Stimulated activated CD4-positive, alpha-beta T cell treated with anti-CD3 and anti-CD28 coated beads, Interleukin-1b, Interleukin-23, amount 100 ng/mL, for 1 hour (primary cell): ENCODE measurements at places on chromosomes 2 and 18.

- DNase-seq = no peak
These were observed 190.4 kb downstream of the MC4R start for GRCh38 chr18:60182223-60182622.

- DNase-seq = no peak
These were observed 2.0 kb upstream of the ZC3H6 start for GRCh38 chr2:112273349-112273748.

- no peak for DNase-seq
These were observed 157.2 kb downstream of the FMNL2 start for GRCh38 chr2:152492131-152492530.

DNA sequence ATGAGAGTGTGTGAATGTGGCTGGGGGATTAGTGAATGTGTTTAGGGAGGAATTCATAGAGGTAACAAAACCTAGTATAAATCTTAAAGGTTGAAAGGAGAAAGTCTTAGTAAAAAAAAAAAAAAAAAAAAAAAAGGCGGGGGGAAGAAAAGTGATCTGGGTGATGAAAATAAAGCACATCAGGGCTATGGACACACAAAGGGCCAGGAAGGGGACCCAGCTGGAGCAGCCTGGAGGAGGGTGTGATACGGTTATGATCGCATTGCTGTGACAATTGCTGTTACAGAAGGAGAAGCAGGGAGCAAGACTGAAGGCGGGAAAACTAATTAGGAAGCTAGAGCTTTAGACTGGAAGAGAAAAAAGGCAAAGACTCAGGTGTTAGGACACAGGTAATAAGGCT is 85.4 kb downstream of the DLGAP1 start:
- DNase-seq = no peak

- no peak for DNase-seq
These were observed 1.4 kb upstream of the ATP8B1 start for GRCh38 chr18:57804557-57804956.

DNA sequence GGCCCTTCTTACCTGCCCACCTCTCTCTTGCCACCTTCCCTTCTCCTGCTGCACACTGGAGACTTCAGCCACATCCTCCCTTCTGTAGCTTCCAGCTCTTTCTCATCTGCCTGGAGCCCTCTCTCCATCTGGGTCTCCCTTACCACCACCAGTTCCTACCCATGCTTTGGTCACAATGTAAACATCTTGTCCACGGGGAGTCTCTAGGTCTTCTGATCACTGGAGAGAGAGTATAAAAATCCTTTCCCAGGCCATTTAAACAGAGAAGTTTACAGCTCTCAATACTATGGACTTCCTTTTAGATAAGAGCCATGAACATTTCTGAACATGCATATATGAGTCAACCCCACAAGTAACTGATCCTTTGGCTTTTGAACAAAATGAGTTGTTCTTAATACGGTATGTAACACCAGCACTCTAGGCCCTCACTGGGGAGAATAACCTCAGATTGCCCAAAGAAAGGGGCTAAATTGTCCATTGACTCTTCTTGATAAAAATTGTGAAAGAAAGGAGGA is 5.8 kb downstream of the ARHGAP25 start:
- DNase-seq = no peak

DNA sequence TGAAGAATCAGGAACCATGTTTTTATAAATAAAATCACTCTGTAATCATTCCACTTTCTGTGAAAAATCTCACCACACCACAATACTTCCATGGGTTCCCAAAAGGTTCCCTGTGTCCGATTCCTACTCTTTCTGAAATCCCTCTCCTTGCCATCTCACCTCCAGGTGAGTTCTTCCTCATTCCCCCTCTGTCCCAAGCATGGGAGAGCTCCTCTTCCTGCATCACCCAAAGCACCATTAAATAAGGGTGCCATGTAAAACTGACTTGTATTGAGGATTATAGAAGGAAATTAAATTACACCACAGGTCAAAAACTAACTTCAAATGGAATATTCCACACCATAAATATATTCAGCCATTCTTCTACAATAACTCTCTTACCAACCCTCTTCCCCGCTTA is 55.8 kb upstream of the ETAA1 start:
- DNase-seq = no peak

DNA sequence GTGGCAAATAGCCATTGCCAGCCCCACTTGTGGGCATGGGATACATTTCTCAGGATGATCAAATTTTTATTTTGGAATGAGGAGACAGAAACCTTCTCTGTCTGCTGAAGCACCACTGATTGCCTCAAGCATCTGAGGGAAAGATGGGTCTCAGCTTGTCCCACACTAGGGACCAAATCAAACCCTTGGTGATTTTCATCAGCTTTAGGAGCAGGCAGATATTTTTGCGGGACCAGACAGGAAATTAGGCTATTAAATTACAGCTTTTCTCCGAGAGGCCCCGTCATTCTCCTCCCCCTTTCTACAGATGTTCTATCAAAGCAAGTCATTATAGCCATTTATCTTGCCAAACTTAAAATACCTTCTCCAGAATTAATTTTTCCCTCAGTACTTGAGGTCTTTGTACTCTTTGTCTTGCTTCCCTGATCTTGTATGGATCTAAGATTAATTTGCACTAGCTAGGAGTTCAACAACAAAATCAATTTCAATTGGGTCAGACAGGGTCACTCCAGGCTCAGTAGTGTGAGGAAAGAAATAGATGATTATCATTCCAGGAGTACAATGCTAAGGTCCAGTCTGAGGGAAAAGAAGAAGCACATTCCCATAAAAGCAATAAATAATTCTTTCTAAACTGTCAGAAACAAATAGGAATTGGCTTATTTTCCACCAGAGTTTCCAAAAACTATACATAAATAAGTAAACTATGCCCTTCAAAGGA is 818.1 kb upstream of the SOX11 start:
- no peak for DNase-seq

- no peak for DNase-seq
These were observed 3.1 kb upstream of the HES6 start for GRCh38 chr2:238242731-238243495.

DNA sequence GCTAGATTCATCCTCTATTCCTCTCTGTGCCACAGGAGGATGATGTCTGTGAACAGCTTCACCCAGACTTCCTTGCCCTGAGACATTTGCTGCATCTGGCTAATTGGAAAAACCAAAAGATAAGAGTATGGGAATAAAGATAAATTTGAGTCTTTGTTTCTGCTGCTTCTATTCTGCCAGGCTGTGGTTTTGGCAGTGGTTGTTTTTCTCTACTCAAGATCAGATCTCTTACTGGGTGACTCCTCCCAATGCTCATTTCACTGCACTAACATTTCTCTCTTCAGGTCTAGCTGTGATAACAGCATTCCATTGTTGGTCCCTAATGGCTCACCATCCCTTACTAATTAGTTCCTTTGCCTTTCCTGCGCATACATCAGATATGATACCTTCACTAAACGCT is 89.5 kb downstream of the CALCRL start:
- DNase-seq = no peak

DNA sequence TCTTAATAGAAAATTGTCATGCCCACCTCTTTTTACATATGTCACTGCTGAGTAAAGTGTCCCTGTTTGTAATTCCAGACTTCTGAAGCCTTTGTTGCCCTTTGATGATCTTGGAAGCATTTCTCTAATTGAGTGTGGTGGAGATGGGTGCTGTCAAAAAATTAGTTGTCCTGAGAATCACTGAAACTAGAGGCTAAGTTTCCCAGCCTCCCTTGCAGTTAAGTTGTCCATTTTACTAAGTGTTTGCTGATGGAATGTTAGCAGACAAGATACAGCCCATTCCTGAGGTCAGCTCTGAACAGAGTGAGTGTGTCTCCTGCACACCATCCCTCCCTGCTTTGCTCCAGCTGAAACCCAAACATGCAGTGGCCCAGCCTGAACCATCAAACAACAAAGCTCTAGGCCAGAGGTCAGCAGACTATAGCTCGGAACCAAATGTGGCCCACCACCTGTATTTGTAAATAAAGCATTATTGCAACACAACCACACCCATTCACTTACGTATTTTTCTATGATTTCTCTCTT is 28.1 kb upstream of the TMEM177 start:
- DNase-seq = no peak
